HFFc6 (cell line): ENCODE measurements at places on chromosomes 4 and X.
A peak's percentile ranks its signal among the peaks of the same experiment; 100 is the strongest.

- DNase-seq = peak; percentile 57
Measured at GRCh38 chr4:131091896-131092295, 1995.9 kb downstream of the C4orf33 start.

DNA sequence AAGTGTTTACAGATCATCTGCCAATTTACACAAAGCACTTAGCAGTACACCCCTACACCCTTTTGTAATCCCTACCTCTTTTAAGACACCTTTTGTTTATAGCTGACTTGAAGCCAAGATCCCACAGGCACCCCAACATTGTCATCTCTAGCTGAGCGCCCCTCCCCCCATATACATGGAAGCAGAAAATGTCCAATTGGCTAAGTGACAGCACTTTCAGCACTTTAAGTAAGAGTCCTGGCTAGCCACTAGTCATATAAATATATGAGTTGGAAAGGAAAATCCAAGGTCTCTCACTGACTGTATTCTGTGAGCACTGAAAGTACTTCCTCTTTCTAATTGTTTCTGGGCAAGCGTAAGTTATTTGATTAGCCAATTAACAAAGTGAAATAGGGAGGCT lies 108.2 kb downstream of the NSUN7 start:
- DNase-seq = no peak

- DNase-seq = no peak
Measured at GRCh38 chrX:83510510-83511062, 2.5 kb downstream of the POU3F4 start.

DNA sequence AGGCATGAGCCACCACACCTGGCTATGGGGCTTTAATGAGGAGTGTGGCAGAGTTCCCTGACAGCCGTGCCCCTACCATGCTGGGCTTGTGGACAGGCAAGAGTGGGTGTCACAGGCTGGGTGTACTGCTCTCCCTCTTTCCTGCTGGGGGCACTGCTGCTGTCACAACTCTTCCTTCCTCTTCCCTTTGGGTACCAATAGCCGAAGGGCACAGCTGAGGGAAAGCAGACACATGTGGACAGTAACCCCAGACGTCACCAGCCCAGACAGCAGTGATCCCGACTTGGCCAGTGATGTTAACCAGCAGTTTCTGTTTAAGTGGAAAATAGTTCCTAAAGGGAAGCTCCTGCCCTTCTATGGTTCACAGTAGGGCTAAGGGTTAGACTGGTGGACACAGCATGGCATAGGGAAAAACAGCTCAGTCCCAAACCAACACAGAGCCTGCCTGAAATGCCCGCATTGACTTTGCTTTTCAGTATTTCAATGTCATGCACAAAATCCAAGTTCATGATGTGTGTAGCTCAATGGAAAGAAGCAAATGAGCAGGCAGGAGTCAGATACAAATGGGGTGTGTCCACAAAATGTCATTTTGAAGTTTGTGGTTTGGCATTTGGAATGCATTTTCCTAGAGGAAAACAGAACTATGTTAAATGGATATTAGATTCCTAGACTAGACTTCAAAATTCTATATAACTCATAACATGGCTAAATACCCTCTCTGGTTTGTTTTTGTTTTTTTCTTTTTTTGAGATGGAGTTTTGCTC lies 24.9 kb upstream of the DDX3X start:
- DNase-seq = no peak

DNA sequence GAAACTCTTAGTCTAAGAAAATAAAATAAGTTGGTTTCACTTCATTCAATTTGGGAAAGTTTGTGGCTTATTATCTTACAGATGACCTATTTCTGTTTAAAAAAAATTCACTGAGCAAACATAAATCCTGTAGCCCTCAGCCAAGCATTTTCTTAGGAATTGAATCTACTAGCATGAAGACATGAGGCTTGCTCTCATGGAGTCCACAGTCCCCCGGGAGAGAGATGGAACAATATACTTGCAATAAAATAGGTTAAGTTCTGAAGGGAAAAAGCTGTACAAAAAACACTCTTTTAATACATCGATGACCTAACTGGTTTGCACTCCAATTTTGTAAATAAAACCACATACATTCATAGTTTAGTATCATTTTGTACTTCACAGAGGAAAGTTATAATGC lies 642.6 kb upstream of the FAM241A start:
- no peak for DNase-seq

DNA sequence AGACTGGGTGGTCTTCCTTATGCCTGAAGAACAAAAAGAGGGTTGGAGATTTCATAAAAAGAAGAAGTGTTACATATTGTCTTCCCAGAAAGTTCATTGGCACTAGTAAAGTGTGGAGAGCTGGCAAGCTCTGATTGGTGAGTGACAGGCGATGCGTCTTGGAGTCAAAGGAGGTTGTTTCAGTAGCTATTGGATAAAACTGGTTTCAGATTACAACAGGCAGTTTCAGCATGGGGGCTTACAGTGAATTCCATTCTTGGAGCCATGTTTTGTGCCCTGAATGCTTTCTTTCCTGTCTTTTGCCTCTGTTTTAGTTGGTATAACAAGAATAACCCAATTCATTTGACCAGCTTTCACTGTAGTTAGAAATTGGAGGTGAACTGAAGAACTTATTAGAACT lies 750.5 kb downstream of the ADGRL3 start:
- DNase-seq = no peak

DNA sequence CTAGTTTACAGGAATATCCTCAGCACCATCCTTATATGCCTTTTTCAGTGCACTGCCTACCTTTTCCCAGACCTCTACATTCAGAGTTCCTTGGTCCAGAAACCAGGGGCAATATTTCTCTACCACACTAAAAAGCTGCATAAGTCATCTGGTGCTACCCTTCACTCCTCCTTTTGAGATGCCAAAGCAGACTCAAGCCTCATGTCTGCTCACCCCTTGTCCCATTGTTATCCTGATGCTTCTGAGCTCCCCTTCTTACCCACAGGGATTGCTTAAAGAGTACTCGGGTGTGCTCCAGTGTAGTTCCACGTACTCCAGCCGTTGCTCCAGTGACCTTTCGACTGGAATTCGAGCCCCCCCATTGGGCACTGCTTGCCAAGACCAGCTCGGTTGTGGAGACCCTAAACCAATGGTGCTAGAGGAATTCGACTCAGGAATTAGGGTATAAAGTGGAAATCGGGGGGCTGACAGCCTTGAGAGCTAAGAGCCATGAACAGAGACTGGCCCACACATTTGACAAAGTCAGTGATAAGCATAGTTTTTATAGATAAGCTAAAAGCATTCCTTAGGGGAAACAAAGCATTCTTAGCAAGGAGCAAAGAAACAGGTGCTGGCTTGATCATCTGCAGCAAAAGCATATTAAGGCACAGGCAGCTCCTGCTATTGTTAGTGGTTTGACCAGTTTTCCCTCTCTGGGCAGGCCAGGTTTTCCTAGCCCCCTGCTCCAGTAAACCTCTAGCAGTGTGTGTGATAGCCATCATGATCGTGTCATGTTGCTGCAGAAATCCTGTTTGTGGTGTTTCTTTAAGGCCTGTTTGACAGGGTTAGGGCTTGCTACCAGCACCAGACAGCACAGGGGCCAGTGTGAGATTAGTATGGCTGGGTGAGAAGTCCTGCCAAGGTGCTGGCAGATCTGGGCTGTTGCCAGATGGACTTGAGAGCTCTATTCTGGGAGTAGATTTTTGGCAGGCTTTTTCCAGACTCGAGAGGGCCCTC lies 57.5 kb upstream of the WDR1 start:
- no peak for DNase-seq

DNA sequence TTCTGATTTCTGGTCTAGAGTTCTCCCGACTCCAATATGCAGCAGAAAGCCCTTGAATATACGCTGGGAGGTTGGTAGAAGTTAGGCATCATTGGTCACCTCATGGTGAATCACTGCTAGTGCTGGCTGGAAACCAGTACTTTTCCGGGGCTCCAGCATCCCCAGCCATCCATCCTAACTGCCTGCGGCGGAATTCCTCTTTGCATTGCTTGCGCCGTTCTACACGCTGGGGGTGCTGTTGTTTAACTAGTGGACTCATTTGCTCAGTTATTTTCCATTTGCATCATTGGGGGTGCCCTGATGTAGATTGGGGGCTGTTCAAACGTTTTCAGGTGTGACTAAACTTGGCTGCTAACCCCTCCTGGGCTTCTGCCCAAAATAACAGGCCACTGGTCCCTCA lies 23.3 kb upstream of the GPR50 start:
- peak; percentile 78 for DNase-seq

DNA sequence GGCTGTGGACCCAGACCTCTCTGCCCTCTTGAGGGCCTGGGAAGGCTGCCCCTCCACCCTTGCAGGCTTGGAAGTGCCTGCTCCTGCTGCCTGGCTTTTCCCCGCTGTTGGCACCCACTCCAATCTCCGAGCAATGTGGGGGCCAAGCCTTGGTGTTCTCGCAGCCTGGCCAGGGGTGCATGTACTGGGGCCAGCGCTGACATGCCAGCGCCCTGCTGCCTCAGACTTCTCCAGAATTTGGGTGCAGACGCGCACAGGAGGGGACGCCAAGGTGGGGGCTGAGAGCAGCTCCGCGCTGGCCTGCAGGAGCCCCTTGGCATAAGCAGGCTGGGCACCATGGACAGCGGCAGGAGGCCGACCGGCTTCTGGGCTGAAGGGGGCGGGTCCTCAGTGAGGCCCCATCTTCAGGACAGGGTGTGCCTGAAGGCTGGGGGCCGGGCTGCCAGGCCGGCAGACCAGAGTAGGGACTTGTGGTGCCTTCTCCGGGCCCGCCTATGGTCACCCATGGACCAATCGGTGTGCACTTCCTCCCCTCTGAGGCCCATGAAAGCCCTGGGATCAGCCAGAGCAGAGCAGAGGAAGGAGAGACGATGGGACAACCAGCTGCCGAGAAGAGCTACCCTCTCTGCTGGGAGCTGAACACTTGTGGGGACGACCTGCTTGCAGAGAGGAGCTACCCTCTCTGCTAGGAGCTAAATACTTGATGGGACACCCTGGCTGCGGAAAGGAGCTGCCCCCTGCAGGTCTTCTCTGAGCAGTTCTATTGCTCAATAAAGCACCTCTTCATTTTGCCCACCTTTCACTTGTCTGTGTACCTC lies 118.3 kb downstream of the DNAAF6 start:
- DNase-seq = no peak

DNA sequence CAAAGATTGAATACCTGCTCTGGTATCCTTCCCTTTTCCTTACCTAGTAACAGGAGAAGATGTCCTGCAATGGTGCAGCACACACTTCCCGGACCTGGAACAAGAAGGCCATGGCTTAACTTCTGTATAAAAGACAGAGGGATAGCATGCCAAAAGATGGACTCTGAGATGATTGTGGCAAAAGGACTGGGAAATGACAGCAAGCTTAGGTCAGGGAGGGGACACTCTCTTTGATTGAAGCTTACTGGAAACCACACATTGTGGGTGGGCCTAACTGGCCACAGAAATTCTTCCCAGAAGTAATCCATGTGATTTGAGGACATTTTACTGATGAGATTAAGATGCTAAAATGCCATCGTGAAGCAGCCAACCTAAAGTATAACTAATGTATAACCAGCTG lies 71.0 kb upstream of the OTUD4 start:
- DNase-seq = no peak

DNA sequence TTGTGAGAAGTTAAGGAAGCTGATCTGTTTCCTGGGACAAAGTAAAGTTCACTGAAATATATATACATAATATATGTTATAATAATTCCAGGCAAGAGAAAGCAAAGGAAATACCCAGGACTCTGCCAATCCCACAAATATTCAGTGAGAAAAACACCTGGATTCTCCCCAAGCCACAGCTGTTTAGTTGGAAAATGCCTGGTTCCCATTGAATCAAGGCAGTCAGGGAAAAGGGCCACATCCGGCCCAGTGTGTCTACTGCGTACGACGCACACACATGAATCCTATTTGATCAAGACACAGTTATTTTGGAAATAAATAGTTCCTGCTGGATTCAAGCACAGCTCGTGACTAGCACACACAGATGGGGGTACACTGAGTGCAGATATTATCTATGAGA lies 6.3 kb upstream of the DCHS2 start:
- no peak for DNase-seq
